RWPE2 (cell line): ENCODE measurements at places on chromosomes 6 and 20.

- no peak for DNase-seq
Observed at GRCh38 chr6:40474937-40475336, 112.2 kb downstream of the LRFN2 start.

- DNase-seq, result no peak
Observed at GRCh38 chr6:162562041-162562440, 165.5 kb downstream of the PRKN start.

DNA sequence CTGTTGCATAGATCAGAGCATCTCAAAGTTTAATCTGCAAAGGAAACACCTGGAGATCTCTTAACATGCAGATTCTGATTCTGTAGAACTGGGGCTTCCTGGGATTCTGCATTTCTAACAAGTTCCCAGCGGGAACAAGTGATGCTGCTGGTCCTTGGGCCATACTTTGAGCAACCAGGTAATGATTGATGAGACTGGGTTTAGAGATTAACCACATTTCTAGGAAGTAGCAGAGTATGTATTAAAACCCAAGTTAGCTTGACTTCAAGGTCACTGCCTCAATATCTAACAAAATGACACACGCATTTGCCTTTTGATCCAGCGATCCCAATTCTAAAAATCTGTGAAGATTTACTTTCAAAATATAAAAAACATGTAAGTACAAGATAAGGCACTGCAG, 83.0 kb upstream of the DTNBP1 start:
- DNase-seq, result no peak

DNA sequence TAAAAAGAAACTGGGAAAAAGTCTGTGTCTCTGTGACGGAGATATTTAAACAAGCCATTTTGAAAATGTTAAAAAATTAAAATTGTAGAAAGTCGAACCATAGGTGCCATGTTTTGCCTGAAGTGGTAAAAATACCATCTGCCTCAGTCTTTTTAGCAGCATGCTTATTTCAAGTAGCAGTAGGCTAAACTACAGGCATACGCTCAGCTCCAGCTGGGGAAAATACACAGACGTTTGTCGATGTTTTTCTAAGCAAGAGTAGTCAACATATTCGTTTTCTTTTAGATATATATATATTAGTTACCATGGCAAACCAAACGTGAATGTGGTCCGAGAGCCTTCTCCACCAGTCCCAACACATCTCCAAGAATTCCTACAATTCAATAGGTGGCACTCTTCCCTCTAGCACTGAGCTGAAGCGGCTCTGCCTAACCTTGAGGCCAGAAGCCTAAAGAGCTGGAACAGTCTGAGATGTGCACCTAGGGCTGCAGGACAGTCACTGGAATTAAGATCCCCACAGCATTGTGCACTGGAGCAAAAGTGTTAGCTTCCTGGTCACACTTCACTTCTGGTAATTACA, 70.2 kb upstream of the BEND3 start:
- no peak for DNase-seq

DNA sequence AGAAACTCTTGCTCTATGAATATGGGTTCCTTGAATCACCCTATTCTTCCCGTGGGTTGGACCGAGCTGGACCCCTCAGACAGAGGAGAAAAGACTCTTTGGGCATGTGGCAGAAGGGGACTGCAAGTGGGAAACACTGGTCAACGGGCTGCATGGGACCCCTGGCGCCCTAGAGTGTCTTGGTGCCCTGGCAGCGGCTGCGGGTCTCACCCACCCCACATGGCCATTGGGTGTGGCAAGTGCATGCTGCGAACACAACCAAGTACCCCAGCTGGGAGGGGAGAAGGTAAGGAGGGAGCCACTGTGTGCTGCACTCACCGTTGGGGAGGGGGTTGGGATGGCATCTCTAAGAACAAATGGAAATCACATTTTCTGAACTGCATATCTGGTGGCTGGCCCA, 438.8 kb upstream of the EYS start:
- DNase-seq, result no peak

- peak; percentile 27 for DNase-seq
Observed at GRCh38 chr20:25310921-25311728, 63.2 kb downstream of the PYGB start.

DNA sequence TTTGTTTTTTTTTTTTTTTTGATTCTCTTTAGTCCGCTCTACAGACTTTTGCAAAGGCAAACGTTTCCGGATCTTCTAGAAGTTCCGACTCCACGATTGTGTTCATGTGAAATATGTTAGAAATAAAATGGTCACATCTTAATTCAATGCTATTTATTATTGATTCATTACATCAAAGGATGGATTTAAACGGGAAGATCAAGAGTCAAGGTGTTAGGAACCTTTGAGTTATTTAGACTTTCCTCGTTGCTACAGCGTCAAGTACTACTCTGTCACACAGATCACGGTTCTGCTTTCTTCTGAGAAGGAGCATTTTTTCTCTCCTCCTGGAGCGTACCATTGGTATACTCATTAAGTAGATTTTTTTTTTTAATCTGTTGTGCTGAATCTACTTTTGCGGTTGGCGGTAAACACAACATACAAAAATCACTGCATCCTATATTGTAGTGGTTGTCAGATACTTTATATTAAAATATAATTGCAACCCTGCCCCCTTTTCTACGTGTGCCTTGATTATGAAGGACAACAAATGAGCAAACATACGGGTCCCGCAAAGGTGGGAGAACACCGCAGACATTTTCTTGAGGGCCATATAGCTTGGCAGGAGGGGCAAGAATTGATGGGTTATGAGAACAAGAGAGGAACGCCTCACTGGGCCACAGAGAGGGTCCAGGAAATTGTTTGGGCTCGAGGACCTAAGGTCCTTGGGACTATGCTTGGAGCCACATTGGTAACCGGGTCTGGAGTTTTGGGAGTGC, 17.5 kb downstream of the HMGN4 start:
- no peak for DNase-seq

GRCh38 chr6:127015858-127016257, 102.6 kb upstream of the RSPO3 start:
- DNase-seq, result no peak

DNA sequence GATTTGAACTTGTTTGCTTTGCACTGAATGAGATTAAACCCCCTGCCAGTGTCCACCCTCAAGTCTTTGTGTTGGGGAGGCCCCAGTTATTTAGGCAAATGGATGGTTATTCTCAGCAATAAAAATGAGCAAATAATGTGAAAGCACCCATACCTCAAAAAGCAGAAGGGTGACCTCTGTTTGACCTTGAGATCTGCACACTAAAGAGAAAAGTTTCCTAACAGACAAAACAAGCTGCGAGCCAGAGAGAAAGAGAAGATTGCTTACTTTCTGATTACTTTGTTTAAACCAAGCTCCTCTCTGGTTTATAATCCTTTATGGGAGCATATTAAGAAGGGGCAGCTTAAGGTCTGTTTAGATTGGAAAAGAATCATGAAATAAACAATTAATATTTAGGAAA, 30.4 kb upstream of the TRERF1 start:
- no peak for DNase-seq

DNA sequence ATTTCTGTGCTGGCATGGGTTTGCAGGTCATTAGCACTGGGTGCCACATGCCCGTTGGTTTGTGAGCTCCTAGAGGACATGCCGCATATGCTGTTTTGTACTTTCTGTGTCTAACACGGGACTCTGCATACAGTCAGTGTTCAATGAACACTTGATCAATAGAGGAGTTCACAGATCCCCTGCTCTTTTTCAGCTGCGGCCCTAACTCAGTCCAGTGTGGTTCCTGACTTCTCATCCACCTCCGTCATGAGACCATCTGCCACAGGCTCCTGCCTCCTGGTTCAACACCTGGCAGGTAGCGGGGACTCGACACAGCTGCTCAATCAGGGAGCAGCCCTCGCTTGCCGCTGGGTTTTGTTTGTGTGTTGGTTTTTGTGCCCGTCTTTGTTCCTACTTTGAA, 13.8 kb upstream of the BMP7 start:
- no peak for DNase-seq

DNA sequence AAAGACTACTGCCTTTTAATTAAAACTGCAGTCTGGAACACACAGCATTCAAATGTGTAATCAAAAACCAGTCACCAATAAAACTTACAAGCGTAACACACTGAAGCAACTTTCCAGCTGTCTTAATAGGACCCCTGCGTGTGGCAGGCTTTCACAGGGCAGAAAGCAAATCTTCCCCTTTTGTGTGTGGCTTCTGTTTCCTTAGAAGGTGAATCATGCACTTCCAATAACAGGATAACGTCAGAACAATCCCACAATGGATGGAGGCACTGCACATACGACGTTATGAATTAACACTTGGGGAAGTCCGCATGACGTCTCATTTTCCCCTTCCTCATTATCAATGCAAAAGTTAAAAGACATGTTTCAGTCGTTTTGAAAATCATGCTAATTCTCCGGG, 44.8 kb downstream of the INSM1 start:
- DNase-seq, result no peak

GRCh38 chr20:11585752-11586352, 331.8 kb upstream of the BTBD3 start:
- DNase-seq, result no peak

GRCh38 chr20:32528171-32528891, 56.8 kb downstream of the NOL4L start:
- DNase-seq, result no peak

DNA sequence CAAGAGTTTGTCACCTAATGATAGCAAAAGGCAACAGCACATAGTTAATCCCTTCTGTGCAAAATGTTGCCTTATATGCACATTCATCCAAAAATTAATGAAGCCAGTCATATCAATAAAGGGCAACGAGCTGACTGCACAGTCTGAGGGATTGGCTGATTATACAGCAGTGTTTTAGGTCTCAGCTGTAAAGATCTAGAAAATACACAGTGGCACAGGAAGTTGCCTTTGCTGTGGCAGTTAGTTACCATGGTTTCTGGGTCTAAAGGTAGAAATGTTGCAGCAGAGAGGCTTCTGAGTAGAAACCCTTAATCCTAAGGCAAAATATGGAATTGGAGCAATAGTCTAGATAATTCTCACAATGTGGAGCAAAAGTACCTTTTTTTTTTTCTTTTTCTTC, 89.7 kb downstream of the SMPDL3A start:
- DNase-seq, result no peak

- no peak for DNase-seq
Observed at GRCh38 chr20:56826306-56826704, 197.2 kb downstream of the TFAP2C start.

- no peak for DNase-seq
Observed at GRCh38 chr6:24126586-24127192, 674 bp downstream of the NRSN1 start.

- DNase-seq, result no peak
Observed at GRCh38 chr6:143107911-143108761, 47.4 kb downstream of the AIG1 start.

GRCh38 chr6:12350644-12351170, 60.5 kb downstream of the EDN1 start:
- no peak for DNase-seq

GRCh38 chr6:537114-537513, 119.8 kb downstream of the HUS1B start:
- no peak for DNase-seq

DNA sequence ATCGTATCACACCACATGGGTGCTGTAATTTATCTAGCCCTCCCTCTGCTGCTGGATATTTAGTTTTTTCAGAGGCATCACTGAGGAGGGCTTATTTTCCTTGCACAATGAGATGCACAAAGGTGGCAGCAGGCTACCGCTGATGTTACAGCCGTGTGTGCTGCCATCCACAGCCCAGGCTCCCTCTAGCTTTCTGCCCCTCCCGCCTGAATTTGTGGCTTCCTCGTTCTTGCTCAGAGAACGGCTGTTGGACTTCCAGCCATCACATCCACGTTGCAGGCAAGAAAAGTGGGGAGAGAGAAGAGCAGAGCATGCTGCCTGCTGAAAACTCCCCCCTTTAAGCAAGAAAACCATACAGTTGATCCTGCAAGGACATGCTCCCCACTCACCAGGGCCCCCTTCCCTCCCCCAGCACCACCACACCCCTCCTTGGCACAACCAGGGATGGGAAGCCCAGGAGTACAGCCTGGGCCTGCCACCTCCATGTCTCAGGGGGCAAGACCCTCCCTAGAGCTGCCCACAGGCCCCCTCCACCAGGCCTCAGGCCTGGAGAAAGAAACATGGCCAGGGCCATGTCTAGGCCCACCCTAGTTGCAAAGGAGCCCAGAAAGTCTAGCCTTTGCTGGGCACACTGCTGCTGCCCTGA, 102.6 kb downstream of the MRPL14 start:
- no peak for DNase-seq

DNA sequence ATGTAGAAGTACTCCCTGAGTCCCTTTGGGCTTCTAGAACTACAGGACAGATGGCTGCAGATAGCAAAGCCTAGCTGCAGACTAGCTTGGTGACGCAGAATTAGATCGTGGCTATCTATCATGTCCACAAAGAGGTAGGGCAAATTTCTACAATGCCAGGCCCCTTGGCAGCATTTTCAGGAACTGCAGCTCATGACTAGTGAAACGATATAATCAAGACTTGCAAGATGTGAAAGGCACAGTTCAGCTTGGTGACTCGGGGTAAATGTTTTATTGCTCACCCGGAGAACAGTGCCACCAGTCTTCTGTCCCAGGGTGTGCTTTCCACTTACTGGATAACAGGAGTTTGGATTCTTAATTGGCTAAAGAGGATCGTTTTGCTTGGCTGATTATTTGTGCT, 108.7 kb upstream of the LY86 start:
- no peak for DNase-seq

GRCh38 chr6:112434896-112435435, 87.8 kb downstream of the RFPL4B start:
- DNase-seq, result no peak

- no peak for DNase-seq
Observed at GRCh38 chr6:62923728-62924127, 287.5 kb upstream of the FKBP1C start.

DNA sequence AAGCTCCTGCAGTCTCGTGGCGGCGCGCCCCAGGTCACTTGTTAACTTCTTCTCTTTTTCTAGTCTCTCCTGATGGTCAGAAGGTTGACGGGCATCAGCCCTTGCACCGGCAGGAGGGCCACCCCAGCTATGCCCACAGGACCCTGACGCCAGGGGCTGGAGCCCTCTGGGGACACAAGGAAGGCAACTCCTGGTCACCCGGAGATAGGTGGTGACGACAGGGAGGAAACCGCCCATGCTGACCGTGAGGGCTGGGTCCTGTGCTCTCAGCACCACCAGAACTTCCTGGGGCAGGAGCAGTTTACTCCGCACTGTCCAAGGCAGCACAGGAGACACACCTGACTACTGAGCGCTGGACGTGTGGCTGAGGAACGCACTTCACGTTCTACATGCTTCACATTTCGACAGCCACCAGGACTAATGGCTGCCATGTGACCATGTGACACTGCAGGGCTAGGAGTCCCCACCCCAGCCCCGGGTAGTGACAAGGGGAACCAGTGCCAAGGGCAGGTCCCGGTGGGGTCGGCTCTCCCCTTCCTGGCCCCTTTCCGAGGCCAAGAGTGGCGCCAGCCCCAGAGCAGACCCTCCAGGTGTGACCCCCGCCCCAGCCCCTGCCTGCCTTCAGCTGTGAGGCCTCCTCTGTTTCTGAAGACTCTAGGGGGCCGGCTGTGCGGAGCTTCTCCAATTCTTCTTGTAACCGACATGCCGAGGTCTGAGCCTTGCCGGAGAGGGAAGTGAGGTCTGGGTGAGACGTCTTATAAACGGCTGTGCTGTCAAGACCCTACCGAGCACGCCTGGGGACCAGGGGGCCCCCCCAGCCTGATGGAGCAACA, 45.2 kb downstream of the DSTN start:
- no peak for DNase-seq

GRCh38 chr20:40970218-40970617, 58.4 kb upstream of the TOP1 start:
- peak; percentile 62 for DNase-seq

GRCh38 chr6:25065666-25066065, 129.9 kb upstream of the RIPOR2 start:
- no peak for DNase-seq
